Tibial artery (tissue), 4 donors: ENCODE measurements at places on chromosomes 6 and 20.
A peak's percentile ranks its signal among the peaks of the same experiment; 100 is the strongest.

GRCh38 chr20:62611819-62612218 lies 30.5 kb upstream of the SLCO4A1 start:
- DNase-seq, result no peak

- DNase-seq, result no peak
Observed at GRCh38 chr6:39451831-39452230, 129.3 kb upstream of the KCNK16 start.

GRCh38 chr20:48856130-48856529 lies 28.3 kb upstream of the PREX1 start:
- no peak for DNase-seq

DNA sequence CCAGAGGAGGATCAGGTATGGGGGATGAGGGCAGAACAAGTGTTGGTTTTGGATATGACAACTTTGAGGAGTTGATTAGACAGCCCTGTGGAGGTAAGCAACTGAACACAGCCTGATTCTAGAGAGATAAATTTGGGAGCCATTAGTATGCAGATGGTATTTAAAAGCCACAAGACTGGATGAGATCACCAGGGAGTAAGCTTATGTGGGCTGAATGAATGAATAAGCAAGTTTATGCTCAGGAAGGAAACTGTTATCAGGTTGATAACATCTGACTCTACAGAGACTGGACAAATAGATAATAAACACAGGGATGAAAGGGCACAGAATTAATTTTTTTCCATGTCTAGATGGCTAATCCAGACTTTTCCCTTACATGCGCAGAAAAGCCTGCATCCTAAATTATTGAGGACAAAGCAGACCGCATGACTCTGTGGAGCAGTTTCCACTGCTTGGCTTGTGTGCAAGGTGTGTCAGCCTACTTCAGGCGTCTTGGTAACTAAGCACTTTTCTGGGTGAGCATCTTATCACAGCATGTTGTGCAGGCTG lies 150.6 kb downstream of the GJA10 start:
- DNase-seq, result no peak

DNA sequence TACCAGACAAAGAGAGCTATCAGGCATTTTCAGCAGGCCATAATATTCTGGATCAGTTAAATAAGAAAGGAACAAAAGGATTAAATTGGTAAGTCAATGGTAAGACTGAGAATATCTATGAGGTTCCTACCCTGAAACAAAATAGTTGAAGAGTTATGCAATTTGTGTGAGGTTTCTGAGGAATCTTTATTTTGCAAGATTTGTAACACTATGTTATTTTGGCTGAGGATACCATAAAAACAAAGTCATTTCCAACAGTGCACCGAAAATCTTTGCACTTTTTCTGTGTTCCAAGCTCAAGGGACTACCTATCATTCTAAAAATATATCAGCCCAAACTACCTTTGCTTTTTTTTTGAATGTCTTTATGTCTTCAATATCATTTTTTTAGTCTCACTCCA lies 383.3 kb upstream of the CITED2 start:
- DNase-seq, result no peak

DNA sequence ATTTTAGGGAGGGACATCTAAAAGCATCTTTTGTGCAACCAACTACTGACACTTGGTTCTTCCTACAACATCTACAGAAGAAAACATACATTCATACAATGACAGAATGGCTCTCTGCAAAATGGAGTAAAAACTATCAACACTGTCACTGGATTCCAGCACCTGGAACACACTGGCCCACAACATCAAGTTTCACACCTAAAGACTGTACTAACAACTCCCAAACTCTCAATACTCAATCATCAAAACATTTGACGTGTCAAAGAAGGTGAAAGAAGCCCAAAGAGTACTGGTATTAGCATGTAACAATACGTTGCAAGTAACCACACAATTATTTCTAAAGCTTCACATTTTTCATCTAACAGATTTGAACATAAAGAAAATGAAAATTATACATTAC lies 2.1 kb downstream of the CPNE1 start:
- no peak for DNase-seq

DNA sequence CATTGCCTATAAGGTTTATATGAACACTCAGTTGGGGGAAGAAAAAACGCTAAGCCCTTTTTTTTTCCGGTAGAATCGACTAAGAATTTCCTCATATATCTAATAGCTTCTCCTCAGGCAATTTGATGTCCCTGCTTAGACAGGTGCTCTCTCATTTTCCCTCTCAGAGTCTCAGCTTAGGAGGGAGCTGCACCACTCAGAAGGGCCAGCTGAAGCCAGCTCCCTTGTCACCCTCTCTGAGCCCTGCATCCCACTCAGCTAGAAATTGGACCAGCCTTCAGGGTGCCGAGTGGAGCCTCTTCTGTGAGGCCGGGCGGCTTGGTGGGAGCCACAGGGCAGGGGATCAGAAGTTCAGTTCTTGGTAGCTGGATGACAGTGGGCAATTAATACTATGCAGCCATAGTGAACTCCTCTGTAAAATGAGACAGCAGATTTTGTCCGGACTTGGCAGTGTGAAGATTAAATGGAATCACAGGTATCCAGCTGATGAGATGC lies 368.5 kb downstream of the MAFB start:
- DNase-seq, result no peak

GRCh38 chr20:43572891-43573290 lies 14.1 kb downstream of the SGK2 start:
- no peak for DNase-seq

GRCh38 chr6:56246541-56246880 lies 869 bp downstream of the COL21A1 start:
- DNase-seq, result no peak

DNA sequence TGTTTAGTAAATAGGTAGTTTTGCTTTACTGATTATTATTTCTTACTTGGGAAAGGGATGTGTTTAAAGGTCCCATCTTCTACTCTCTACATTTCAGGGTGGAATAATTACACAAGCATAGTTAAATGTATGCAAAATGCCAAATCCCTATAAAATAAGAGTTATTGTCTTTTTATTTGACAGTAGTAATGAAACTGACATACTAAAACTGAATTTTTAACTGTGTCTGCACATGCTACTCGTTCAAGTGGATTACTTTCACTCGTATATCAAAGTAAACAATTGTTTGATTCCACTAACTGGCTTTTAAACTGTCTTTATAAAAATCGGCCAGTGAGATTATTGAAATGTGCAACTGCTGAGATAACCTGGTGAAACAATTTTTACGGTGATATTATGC lies 602.9 kb upstream of the ADGRB3 start:
- DNase-seq, result no peak

DNA sequence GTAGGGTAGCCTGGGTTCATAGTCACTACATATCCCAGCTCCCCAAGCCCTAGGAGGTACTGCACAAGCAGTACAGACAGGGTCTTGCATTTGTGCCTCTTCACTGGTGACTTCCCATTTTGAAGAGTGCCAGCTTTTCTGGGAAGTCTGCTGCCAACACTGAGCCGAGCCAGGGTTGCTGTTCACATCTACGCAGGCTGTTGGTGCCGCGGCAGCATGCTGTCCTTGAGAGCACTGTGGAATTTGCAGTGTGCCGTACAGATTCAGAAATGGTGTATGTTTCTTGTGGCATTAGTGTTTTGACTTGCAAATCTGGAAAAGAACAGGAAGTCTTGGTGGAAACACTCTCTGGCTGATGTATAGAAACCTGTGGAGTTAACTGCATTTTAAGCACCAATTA lies 67.5 kb downstream of the JARID2 start:
- DNase-seq, result peak; percentile 73

DNA sequence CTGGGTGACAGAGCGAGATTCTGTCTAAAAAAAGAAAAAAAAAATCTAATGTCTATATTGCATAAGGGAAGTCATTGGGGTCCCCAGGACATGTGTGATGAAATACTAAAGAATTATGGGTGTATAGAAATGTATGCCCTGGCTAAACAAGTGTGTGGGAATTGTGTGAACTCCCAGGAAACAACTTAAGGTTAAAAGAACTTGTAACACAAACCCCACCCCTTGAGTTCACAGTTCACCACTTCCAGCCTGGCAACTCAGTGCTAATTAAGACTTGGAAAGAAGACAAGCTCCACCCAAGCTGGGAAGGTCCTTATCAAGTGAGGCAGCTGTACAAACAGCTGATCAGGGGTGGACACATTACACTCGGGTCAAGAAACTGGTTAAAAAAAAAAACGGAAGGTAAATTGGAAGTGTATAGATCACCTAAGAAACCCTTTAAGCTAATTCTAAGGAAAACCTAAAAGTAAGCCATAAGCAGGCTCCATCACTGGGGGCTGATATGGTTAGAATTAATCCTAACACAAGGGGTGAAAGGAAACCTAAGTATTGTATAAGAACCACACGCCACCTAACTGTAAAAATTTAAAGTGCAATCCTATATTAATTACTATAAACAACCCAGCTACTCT lies 25.2 kb downstream of the HLA-A start:
- DNase-seq, result no peak

GRCh38 chr6:44068607-44069296 lies 58.5 kb downstream of the MRPL14 start:
- DNase-seq, result no peak

- DNase-seq, result no peak
Observed at GRCh38 chr20:58669287-58670006, 18.4 kb downstream of the STX16 start.

- no peak for DNase-seq
Observed at GRCh38 chr6:152605342-152605741, 31.8 kb downstream of the SYNE1 start.
